Cortex of kidney (tissue), 1 donor: ENCODE measurements at places on chromosomes 6 and 20.

DNA sequence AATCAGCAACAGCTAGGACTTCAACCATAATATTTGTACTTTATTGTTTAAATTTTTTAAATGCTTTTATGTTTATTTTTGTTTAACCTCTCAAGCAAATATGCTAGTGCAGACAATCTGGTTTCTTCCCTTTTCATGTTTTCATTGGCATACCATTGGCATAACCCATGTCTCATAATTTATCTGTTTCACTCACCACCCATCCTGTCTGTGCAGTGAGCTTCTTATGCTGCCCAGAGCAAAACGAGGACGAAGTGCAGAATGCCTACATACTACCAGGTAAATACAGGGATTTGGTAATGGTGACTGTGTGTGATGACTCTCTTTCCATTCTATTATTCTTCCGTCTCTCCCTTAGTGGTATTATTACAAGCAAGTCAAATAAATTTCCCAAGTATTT is 361.4 kb upstream of the KCNQ5 start:
- no peak for DNase-seq

DNA sequence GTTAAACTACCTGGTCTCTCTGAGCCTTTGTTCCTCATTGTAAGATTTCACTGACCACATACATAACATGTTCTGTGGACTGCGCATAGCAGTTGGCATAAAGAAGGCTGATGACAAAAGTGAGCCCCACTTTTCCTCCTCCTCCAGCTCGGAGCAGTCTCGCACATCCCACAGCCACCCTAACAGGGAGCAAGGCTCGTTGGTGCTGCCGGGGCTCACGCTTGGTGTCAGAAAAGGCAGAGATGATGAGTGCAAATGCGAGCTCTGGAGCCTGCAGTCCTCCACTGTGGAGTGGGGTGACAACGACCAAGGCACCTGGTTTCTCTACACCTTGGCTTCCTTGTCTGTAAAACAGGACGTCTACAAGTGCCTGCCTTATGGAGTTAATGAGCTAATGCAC is 9.7 kb downstream of the TGM3 start:
- DNase-seq, result no peak

GRCh38 chr6:148814082-148814790 is 67.4 kb downstream of the UST start:
- DNase-seq, result no peak

DNA sequence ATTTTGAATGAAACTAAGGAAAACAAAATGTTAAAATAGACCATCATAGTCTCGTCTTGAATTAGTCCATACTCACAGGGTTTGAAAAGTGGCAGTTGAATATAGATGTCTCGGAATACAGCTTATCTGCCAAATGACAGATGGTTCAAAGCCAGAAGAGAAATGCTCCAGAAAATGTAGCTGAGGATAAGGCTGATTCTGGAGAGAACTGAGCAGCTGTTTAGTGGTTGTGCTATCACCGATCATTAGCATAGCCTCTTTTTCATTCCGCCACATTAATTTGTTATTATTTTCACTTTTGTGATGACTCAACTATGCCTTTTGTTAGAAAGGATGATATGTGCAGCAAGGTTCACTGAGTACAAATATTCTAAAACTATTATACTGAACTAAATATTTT is 390.2 kb upstream of the MAN1A1 start:
- DNase-seq, result no peak

DNA sequence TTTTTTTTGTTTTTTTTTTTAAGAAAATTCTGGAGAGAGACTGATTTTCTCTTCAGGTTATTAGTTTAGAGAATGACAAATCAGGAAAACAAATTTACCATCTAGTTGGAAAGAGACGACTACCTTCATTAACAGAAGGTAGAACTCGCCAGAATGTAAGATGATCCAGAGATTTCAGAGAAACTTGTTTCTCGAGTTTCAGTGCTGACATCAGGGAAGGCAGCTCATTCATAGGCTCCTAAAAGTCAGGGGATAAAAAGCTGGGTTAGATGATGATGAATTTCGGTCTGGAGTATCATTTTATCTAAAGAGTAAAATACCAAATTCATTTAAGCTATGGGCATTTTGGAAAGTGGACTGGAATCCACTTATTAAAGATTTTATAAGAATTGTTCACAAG is 27.9 kb downstream of the ZNF334 start:
- no peak for DNase-seq

- DNase-seq, result no peak
Measured at GRCh38 chr6:3310703-3311102, 52.0 kb downstream of the PSMG4 start.

DNA sequence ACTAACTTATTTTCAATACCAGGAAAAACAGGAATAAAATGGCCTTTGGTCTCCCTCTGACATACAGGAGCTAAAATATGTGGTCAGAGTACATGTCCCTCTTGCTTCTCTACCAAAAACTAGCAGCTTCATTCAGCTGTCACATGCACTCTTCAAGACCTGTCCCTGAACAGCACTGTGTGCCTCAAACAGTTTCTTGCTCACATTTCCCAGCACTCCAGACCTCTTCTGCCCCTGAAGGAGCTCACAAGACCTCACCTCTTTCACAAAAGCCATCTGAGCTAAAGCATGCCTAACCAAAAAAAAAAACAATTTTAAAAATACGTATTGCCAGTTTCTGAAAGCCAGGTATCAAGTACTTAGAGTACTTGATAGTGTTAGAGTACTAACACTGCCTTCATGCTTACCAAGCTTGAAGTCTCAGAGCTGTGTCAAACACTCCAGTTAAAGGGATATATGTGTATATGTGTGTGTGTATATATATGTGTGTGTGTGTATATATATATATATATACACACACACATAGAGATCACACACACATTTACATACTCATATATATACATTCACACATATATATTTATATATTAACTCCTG is 148.3 kb upstream of the POU3F2 start:
- no peak for DNase-seq

- no peak for DNase-seq
Measured at GRCh38 chr6:21371676-21372171, 221.8 kb upstream of the SOX4 start.

DNA sequence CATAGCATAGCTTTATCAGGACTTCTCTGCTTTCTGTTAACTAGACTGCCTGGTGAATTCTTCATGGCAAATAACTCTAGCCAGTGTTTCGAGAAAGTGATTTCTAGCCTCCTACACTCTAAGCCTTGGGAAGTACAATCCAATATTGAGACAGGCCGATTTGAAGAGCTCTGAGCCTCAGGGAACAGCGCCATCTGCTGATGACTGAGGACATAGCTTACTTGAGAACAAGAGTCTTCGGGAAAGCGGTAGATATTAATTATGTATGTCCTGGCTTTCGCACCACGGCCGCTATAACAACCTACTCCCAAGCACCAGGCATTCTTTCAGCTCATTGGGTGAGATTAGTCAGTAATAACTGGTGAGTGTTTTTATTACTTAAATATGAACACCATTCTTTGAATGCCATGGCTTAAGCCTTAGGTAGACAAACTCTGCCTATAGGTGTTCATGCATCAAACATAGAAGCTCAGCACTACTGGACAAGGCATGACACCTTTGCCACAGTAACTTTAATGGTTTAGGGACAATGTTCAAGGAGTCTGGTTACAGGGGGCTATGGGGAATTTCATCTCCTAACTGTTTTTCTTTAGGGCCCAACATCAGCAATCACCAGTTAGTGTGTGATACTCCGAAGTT is 518.6 kb downstream of the BMP2 start:
- no peak for DNase-seq

GRCh38 chr20:59242714-59243626 is 57.4 kb upstream of the EDN3 start:
- no peak for DNase-seq

DNA sequence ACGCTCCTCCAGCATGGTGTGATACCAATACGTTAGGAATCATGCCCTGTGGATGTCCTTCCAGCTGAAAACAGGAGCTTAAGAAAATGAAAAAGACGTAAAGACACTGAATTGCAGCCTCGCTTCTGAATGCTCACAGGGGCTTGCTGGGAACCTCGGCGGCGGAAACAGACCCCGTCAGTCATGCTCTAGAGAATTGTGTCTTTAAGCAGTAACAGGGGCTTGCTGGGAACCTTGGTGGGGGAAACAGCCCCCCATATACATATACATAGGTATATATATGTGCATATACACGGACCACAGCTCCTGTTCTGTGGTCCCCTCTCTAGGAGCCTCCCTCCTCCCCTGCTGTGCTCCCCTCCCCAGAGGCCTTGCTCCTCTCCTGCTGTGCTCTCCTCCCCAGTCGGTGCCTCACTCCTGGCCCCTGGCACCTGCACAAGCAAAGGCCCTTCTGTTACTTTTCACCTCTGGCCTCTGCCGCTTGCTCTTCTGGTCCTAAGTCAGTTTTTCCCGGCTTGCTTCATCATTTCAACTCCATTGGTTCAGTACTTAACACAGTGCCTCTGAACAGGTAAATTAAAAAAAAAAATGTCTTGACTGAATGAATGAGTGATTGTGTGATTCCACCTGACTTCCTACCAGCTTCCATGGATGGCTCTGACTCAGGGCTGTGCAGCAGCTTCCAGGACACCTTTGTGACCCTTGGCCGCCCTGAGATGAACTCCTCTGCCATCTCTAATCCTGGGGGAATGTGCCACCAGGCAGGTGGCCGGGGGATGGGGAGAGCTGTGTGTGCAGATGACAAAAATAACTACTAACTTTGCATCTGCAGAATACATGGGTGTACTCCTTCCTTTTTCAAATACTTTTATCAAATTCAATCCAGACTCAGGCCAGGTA is 246.1 kb downstream of the SMOC2 start:
- DNase-seq, result no peak

DNA sequence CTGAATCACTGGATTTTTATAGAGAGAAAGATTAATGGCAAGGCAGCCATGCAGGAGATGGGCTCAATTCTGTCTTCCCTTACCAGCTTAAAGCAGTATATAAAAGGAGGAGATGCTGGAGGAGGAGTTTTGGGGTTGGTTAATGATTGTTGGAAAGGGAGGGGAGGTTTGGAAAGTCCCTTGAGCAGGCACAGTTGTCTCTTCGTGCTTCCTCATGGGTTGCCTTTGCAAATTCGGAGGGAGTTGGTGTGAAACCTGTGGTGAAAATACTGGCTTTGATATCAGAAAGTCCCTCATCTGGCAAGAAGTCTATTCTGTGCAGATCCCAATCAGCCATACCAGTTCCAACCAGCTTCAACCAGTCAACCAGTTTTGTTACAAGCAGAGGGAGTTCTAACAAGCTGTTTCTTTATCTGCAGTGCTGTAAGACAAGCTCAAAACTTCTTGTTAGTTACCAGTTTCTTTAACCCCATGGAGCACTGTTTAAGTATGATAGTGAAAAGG is 107.0 kb downstream of the HIVEP1 start:
- no peak for DNase-seq

GRCh38 chr6:158660333-158660754 is 10.5 kb downstream of the SYTL3 start:
- no peak for DNase-seq

- DNase-seq, result no peak
Measured at GRCh38 chr20:49562311-49563014, 5.5 kb downstream of the PTGIS start.

DNA sequence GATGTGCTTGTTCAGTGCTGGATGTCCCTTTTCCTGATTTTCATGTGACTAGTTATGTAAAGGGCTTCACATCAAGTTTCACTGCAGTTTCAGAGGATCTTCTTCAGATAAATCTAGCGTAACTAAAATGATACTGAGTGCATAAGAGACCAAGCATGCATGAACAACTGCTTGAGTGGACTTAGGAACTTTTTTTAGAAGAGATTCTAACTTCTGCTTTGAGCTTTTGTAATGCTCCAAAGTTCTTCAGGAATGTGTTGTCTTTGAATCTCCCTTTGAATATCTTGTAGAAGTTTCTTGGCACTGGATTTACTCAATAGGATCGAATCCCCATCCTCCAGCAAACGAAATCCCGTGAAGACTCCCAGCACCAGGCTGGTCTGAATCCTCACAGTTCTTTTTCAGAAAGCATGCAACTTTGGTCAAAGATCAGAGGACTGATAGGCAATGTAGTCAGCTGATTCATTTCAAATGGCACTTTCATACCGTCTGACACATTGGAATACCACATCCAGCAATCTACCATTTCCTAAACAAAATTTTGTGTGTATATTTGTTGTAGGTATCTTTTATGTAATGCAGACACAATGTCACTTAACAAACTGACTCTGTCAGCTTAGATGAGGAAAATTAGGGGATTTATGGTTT is 33.2 kb downstream of the ENPP1 start:
- DNase-seq, result no peak

- no peak for DNase-seq
Measured at GRCh38 chr20:59318803-59319202, 18.4 kb downstream of the EDN3 start.

DNA sequence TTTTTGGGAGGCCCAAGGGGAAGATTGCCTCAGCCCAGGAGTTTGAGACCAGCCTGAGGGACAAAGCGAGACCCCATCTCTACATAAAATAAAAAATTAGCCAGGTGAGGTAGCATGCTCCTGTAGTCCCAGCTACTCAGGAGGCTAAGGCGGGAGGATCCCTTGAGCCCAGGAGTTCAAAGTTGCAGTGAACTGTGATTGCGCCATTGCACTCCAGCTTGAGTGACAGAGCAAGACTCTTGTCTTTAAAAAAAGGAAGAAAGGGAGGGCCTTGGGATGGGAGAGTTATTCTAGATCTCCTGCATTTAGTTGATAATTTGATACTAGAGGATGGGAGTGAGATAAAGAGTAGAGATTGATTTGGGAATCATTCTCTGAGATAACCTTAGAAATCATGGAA is 68.1 kb downstream of the ITCH start:
- no peak for DNase-seq

GRCh38 chr6:20379231-20379630 is 22.4 kb upstream of the E2F3 start:
- DNase-seq, result no peak

DNA sequence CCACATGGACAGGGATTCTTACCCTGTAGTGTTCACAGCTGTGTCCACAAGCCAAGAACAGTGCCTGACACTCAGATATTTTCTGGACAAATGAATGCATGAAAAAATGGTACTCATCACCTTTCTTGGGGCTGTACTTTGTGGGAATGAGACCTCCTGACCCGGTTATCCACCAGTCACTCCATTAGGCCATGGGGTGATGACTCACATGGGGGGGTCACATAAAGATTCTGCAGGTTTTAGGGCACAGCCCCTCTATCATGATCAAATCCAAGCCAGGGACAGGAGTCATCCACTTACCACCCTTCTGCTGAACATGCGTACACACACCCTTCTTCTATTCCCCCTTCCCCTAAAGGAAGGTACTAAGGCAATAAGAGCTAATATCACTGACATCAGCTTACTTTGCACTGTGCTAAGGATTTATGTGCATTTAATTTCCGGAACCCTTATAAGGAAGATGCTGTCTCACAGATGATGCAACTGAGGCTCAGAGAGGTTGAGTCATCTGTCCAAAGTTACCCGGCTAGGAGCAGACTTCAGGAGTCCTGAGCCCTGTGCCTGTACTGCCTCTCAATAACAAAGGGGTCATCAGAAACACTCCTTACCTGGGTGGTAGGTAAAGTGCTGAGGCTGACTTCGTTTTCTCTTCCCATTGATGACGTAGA is 107.8 kb downstream of the NFATC2 start:
- DNase-seq, result no peak
